ENCODE measurements at places on chromosomes 1 and 21.

DNA sequence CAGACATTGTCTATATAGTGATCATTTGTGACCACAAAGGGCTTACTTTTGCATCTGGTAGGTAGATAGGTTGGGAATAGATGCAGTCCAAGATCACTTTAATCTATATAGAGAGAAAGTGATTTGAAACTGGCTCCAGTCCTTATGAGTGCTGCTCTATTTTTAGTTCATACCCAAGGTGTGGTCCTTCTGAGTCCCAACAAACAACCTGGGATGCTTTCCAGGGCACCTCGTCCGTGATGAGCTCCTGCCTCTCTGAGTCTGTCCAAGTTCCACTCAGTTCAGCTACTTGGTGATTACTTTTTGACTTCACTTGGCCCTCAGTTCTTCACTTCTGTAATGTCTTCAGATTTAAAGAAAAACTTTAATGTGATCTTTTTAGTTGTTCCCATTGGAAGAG is 20.2 kb downstream of the DIP2A start:
- no peak for DNase-seq

DNA sequence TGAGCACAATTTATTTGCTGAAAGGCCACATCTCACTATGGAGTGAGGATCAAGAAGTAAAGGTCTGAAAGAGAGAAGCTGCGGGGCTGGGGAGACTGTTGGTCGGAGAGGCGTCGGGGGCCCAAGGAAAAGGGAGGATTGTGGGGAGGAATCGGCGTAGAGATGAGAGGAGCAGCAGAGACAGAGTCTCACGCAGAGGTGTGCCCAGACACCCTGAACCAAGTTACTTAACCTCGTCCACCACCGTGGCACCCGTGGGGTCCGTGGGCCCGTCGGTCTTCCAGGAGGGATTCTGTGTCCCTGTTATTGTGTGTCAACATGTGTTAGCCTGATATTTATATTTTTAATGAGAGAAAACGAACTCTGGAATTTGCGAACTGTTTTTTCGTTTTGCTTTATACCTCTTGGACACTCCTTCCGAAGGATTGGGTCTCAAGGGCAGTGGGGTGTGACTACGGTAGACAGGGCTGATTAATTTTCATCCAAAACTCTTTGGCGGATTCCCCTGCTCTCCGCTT is 3.8 kb upstream of the NBPF1 start:
- DNase-seq, result no peak

DNA sequence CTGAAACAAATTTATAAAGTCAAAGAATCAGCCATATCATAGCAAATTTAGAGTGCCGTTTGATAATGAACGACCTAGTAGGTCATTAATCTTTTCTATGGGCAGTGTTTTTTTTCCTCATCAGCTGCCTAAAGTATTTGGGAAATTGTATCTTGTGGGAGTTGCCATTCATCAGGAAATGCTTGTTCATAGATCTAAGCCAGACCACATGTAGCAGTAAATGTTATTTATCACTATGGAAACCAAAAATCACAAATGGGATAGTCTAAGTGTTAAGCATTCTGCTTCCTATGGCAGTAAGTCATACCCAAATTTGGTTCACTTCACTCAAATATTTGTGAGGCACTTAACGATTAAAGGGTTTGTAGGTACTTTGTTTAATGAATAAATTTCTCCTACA is 52.9 kb downstream of the LRRC8D start:
- DNase-seq, result no peak

DNA sequence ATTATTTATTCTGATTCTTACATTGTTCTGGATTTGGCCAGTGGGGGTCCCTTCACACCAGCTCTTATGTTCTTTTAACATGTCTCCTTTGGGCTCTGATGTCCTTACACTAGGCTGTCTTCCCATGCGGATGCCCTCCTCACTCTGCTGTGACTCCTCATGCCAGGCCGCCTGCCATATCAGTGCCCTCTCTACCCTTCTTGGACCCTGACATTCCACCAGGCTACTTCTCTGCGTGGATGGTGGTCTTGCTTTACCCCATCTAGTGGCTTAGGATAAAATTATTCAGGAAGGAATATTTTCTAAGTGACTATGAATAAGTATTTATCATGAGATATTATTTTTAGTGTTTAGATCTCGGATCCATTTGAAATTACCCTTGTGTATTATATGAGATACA is 21.2 kb downstream of the ATF6 start:
- no peak for DNase-seq

DNA sequence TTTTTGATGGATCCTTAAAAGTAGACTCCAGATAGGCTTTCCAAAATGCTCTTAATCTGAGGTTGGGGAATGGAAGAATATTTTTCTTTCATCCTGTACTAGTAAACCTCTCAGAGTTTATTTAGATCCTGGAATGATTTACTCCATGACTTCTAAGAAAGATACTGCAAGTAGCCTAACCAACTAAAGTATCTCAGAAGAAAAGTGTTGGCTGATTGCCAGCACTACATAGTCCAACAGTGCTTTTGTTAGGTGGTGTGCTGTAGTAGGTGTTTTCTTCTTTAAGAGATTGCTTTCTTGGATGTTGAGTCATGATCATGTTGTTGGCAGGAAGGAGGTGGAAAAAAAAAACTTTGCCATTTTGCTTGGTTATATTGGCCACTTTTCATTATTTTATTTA is 119.8 kb downstream of the OSBPL9 start:
- no peak for DNase-seq

- no peak for DNase-seq
These were observed 7.2 kb downstream of the PRDM2 start for GRCh38 chr1:13707164-13707563.

GRCh38 chr1:182909578-182909977 is 43.4 kb downstream of the SHCBP1L start:
- peak; percentile 9 for DNase-seq

GRCh38 chr1:10980094-10980577 is 32.3 kb upstream of the TARDBP start:
- no peak for DNase-seq

GRCh38 chr1:244318512-244318911 is 133.2 kb downstream of the ADSS2 start:
- no peak for DNase-seq

GRCh38 chr1:115467196-115467595 is 129.1 kb upstream of the NGF start:
- no peak for DNase-seq

DNA sequence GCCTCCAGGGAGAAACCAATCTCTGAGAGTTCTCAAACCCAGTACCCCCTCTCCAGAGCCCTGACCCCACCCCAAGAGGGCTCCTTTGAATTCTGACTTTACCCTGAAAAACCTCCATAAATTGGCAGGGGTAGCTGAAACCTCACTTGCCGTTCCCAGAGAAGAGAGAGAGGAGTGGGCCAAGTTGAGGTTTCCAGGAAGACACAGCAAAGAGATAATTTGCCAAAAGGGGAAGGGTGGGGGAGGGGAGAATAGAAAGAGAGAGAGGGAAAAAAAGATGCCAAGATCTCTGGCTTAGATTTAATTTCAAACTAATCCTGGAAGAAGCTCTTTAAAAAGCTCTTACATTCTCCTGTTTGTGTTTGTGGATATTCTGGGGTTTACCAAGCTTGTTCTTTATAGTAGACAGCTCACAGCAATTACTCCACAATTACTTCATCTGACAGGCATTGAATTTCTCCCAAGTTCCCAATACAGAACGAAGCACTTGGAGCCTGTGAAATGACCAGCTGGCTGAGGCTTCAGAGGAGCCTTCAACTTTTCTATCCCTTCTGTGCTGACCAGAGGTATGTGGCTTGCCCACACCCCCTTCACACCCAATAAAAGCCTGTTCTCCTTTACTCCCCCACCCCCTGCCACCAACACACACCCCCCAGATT is 1.1 kb upstream of the GRHL3 start:
- DNase-seq, result no peak

GRCh38 chr1:241627453-241628259 is 12.5 kb downstream of the CHML start:
- no peak for DNase-seq

DNA sequence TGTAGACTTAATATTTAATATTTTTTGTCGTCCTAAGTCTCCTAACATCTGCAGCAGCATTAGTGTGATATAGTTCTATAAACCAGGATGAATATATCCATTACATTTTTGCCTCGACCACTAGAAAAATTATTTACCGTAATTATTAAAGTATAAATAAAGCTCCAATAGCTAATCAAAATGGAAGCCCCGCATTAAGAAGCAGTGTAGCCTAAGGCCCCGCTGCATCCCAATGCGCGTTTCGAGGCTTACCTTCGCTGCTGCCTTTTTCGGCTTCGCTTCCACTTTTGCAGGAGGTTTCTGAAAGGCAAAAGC is 891 bp downstream of the HMGN1 start:
- no peak for DNase-seq

- no peak for DNase-seq
These were observed 17.8 kb downstream of the OR2B11 start for GRCh38 chr1:247440001-247440620.

DNA sequence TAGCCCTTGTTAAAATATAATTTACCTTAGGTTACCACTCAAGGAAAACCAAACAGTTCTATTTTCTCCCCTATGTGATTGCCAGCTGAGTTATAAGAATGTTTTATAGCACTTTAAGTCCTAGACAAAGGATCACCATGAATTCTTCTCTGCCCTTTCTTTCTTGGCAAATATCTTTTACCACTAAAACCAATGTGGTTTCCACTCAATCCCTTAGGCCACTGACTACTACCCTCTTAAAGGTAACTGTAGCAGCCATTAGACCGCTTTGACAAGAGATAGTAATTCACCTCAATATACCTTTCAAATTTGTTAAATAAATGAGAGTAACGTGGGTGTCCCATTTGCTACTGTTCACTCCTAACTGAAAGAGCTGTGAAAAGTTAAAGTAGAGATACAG is 307.9 kb upstream of the PRMT6 start:
- no peak for DNase-seq

DNA sequence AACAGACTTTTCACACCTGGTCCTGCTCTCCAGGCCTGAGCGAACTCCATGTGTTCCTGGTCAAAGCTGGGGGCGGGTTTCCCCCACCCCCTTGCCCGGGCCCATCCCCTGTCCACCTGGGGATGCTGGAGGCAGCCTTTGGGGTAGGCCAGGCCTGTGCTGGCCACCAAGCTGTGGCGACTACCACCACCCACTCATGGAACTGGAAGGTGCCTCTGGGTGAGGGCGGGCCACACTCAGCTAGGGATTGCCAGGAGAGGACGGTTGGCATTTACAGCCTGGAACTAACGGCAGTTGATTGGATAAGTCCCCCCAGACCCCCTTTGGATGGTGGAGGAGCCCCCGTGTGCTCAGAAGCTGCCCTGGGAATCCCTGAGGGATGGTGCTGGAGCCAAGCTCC is 7.9 kb downstream of the S100B start:
- DNase-seq, result no peak

GRCh38 chr1:23283667-23284602 is 60.1 kb downstream of the HNRNPR start:
- DNase-seq, result no peak

- no peak for DNase-seq
These were observed 216.4 kb downstream of the FMN2 start for GRCh38 chr1:240308096-240308495.

- DNase-seq, result no peak
These were observed 6.6 kb upstream of the PRRX1 start for GRCh38 chr1:170657275-170657853.

GRCh38 chr1:8711151-8711550 is 106.3 kb downstream of the RERE start:
- DNase-seq, result no peak

Data from SHP77 treated with DMSO at 0.1 percent for 48 hours (cell line).